Osteoblast (primary cell): ENCODE measurements at places on chromosomes 3 and 15. TPM values are rescaled to one million over a fixed set of nuclear protein-coding genes. Genes with fewer than 3 reads are reported as not detected.

DNA sequence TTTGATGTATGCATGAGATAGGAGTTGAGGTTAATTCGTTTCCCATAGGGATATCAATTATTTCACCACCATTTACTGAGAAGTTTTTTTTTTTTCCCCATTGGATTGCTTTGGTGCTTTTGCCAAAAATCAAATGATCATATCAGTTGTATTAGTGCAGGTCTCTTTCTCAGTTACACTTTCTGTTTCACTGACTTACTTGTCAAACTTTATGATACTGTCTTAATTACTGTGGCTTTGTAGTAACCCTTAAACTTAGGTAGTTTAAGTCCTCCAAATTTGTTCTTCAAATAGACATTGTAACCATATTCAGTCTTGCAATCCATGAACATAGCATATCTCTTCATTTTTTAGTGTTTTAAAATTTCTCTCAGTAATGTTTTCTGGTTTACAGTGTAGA, 259.9 kb upstream of the SLCO3A1 start:
- no peak for DNase-seq

DNA sequence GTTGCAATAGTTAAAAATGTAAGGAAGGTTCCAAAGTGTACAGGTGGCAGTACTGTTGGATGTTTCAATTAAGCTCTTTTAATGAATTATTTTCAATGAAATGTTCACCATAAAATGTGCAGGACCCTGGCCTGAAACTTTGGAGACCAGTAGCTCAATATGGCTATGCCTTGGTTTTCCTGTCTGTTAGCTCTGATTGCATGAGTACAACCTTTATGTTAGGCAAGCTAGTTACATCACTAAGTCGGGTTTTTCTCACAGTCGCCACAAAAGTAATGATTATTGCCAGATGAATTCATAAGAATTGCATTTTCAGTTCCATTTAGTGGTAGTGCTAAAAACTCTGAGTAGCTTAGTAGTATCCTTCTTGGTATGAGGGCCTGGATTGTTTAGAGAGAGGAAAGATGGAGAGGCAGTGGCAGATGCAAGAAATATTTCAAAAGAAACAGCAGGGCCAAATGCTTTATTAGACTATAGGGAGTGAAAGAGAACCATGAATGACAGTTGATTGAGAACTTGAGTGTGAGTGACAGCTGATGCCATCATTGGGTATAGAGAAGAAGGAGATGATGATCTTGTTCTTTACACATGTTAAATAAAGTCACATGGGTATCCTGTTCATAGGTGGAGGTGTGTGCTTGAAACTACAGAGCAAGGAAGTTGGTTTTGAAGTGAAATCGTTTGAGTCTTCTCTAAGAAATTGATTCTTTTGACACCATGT, 109.5 kb downstream of the AKAP13 start:
- DNase-seq, result no peak

DNA sequence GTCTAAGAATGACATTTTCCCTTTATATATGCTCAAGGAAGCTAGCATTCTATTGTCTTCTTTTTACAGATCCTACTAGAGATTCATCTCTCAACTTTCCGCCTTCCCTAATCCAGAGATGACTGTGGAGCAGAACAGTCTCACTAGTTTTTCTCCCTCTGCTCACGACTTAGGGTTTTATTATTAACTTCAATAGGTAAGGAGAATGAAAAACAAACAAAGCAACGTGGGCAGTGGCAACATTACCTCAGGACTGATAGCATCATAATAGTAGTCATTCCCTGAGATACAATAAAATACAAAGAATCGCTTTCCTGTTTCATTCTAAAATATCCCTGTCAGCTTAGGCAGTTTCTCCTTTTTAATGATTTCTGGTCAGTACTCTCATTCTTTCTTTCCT, 154.3 kb upstream of the PLAAT1 start:
- DNase-seq, result no peak

DNA sequence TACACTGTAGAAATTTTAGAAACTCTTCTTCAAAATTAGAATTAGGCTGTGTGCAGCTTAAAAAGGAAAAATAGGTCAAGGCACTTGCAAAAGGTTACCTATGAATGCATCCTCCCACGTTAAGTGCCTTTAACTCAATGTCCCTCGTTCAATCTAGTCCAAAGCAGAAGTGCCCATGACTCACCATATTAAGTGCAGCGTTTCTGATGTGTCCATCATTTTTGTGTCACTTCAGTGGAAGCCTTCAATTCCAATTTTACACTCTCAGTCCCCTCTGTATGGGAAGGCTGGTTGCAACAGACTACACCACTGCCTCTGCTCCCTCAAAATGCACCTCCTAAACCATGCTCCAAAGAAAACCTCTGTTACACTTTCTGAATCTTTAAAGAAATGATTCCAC, 53.4 kb downstream of the FOXB1 start:
- DNase-seq, result peak; percentile 26

- peak; percentile 81 for DNase-seq
Observed at GRCh38 chr15:100893964-100894295, 14.3 kb downstream of the ALDH1A3 start.

DNA sequence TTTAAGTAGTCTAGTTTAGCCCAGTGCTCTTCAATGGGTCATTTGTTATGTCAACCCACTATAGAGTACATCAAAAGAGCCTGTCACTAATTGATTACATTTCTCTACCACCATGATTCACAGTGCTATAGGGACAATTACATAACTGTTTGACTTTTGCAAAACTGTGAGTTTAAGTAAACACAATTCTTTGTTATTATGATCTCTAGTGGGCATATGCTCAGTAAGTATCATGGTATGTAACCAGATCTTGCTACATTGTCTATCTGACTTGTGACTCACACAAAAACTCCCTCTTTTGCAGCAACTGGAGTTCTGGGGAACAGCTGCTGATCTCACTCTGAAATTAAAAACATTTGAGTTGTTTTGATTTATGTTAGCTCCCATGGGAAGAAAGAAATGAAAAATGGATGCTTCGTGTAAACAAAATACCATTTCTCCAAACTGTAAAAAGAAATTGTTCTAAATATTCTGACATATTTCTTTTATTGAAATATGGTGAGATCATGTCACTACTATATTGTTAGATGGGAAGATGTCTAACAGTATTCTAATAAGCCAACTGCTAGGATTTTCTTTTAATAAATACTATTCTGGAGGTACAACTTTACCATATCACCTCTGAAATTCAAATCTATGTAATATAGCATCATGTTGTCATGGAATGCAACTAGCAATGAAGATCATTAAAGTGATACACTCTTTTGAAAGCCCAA, 470.4 kb downstream of the ROBO1 start:
- DNase-seq, result peak; percentile 89

GRCh38 chr3:78052746-78053145, 1012.8 kb downstream of the ROBO2 start:
- no peak for DNase-seq

GRCh38 chr3:150428562-150428961, 20.5 kb downstream of the TSC22D2 start:
- DNase-seq, result no peak

DNA sequence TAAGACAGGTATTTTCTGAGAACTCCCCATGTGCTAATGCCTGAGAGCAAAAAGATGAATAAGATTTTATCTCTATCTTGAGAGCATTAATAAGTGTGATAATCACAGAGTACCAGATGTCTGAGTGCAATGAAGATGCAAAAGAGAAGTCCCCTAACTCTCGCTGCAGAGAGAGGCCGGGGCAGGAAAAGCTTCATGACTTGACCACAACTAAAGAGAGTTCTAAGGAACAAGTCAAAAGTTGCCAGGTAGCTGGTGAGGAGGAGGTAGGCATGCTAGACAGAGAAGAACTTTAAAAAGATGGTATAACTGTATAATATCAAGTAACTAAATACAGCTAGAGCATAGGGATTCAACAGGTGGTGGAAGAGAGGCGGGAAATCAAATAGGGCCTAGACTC, 28.8 kb downstream of the MTMR10 start:
- no peak for DNase-seq

GRCh38 chr3:141528800-141529199, 42.0 kb downstream of the RASA2 start:
- no peak for DNase-seq

DNA sequence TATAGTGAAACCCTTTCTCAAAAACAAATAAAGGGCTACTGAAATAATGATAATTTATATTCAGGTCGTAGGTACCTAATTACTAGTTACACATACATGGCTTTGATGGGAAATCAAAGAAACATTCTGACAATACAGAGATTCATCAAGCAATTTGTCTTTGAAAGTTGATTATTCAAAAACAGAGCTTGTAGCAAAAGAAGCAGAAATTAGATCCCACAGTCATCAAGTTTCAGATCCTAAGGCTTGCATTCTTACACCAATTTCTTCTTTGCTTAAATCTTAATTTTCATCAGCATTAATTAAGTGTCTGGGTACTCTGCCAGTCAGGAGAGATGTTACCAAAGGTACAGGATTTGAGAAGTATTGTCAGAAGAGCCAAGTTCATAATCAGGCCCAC, 1.5 kb upstream of the HEXA start:
- DNase-seq, result no peak

GRCh38 chr15:88012233-88012632, 244.3 kb downstream of the NTRK3 start:
- DNase-seq, result no peak

DNA sequence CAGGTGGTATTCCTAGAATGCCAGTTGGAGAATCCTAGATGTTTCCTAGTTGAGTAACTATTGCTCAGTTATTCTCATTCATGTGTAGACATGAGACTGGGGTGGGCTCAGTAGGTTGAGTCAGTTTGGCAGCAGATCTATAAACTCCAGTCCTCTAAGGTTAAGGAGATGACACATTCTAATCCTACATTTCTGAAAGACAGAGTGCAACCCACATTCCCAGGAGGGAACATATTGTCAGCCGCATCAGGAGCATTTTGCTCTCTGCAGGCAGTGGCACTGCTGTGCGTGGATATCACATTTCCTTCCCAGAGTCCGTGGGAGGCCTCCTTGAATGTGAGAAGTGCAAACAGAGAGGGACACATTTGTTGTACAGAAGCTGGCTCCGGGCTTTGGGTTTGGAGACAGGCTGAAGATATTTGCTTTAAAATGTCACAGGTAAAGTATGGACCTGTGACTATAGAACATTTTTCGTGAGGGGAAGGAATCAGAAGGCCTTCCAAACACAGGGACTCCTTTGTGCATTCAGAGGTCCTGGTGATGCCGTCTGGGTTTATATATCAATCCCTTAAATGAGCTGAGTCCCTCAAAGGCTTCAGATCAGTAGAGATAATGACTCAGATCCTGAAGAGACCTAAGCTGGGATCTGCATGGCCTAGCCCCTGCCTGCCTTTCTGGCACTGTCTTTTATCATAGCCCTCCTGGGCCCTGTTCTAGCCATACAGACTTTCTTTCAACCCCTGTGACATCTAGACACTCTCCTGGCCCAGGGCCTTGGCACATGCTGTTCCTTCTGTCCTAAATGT, 156.5 kb downstream of the CADPS start:
- DNase-seq, result peak; percentile 26

- no peak for DNase-seq
Observed at GRCh38 chr3:152148579-152148978, 120.2 kb upstream of the MBNL1 start.

- DNase-seq, result no peak
Observed at GRCh38 chr3:116432795-116433194, 12.5 kb downstream of the LSAMP start.

DNA sequence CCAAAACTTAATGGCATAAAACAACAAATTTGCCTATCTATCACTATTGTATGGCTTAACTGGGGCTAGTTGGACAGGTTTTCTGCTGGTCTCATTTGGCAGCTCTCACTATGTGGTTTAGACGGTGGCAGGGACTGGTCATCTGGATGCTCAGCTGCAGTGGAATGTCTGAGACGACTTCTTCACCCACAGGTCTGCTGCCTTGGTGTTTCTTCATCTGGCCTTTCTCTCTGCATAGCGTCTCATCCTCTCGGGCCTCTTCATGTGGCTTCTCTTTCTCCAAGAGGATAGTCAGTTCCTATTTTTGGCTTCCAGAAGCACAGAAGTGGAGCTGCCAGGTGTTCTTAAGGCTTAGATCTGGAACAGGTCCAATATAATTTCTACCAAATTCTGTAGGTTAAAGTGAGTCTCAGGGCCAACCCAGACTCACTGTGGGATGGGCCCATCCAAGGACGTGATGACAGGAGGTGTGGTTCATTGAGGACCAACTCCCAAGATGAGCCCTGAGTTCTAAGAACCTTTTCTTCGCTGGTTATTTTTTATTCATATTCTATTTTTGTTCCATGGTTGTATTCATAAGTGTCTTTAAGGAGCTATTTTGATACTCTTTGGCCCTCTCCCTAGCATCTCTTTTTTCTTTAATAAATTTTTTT, 18.6 kb downstream of the UBE2Q2 start:
- DNase-seq, result no peak

GRCh38 chr3:185176750-185177359, 24.0 kb upstream of the C3orf70 start:
- no peak for DNase-seq

DNA sequence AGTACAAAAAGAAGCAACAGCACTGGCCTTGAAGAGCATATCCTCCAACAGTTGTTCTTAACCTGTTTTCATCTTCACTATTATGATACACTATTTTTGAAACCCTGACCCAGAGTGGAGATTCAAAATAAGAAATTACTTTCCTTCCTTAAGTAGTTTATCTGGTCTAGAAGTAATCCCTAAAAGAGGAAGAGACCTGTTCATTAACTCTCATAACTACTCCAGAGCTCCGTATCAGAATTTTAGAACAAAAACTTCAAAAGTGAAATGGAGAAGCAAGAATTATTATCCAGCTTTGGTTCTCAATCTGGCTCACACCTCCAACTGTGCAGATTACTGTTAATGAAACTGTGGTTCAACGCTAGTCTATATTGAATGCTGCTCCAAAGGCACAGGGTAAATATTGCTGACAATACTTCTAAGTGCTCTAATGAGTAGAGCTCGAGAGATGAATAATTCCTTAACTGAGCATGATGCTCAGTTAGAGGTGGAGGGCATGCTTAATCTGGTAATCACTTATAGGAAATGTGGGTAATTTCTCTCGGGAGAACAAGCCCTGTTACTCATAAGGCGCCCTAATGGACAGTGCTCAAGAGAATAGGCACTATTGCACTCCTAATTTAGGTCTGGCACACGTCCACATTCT, 5.2 kb downstream of the LCMT2 start:
- no peak for DNase-seq

- DNase-seq, result no peak
Observed at GRCh38 chr3:94307588-94307987, 244.7 kb downstream of the NSUN3 start.

- DNase-seq, result no peak
Observed at GRCh38 chr3:134325706-134326105, 48.5 kb downstream of the AMOTL2 start.

GRCh38 chr3:29933802-29934490, 653.1 kb downstream of the RBMS3 start:
- DNase-seq, result no peak

GRCh38 chr3:37902674-37903073, 41.0 kb downstream of the CTDSPL start:
- DNase-seq, result no peak

- no peak for DNase-seq
Observed at GRCh38 chr3:171561596-171562323, 101.6 kb upstream of the TNIK start.

GRCh38 chr15:47750030-47750739, 32.9 kb downstream of the SEMA6D start:
- DNase-seq, result peak; percentile 88

HRG gene
- total RNA-seq, result not detected in 2 replicates

ZMYND10 gene
- 0.88 and 2.9 TPM in 2 replicates for total RNA-seq

ITGB5 gene
- total RNA-seq, result 400 and 433 TPM in 2 replicates

MEGF11 gene
- not detected in 2 replicates for total RNA-seq

ZPLD1 gene
- total RNA-seq, result under 0.01 TPM in 1 of 2 replicates, not detected in the other

HRH1 gene
- total RNA-seq, result 9.8 and 12.4 TPM in 2 replicates

EPHA3 gene
- 10.9 and 12.7 TPM in 2 replicates for total RNA-seq

ARPP21 gene
- total RNA-seq, result not detected in 2 replicates

LRTM1 gene
- not detected in 2 replicates for total RNA-seq

PLSCR4 gene
- 54.6 and 77.8 TPM in 2 replicates for total RNA-seq

GREM1 gene
- 457 and 499 TPM in 2 replicates for total RNA-seq

TMEM158 gene
- 4.7 and 9.0 TPM in 2 replicates for total RNA-seq

CHRFAM7A gene
- total RNA-seq, result under 0.01 and 0.72 TPM in 2 replicates
